ENCODE measurements at places on chromosomes 5 and 9. TPM values are rescaled to one million over a fixed set of nuclear protein-coding genes. Genes with fewer than 3 reads are reported as not detected.

RAD50 gene
- polyA plus RNA-seq, result 10.8 TPM

LRRC19 gene
- not detected for polyA plus RNA-seq

PITX1 gene
- polyA plus RNA-seq, result not detected

BTNL3 gene
- not detected for polyA plus RNA-seq
